Cortex of kidney (tissue), 1 donor: ENCODE measurements at places on chromosomes 7 and 10.

DNA sequence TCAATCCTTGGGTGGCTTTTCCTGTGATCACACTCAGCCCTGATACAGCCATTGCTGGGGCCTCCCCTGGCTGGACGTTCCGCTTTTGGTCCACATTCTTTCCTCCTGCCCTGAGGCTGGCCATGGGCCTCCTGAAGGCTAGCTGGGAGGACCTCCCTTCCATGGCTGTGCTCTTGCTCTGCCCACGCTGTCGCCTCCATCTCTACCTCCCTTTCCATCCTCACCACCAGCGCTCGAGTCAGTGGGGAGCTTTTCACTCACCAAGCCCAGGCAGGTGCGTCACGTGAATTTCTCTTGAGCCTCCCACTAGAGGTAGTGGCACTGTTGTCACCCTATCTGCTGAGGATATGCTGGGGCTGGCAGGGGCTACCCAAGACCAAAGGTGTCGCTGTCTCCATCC is 85.9 kb downstream of the BMS1 start:
- DNase-seq = no peak

GRCh38 chr10:86961481-86962091 is 3.2 kb downstream of the SNCG start:
- no peak for DNase-seq

- no peak for DNase-seq
Measured at GRCh38 chr7:29140873-29141468, 5.4 kb downstream of the CPVL start.

DNA sequence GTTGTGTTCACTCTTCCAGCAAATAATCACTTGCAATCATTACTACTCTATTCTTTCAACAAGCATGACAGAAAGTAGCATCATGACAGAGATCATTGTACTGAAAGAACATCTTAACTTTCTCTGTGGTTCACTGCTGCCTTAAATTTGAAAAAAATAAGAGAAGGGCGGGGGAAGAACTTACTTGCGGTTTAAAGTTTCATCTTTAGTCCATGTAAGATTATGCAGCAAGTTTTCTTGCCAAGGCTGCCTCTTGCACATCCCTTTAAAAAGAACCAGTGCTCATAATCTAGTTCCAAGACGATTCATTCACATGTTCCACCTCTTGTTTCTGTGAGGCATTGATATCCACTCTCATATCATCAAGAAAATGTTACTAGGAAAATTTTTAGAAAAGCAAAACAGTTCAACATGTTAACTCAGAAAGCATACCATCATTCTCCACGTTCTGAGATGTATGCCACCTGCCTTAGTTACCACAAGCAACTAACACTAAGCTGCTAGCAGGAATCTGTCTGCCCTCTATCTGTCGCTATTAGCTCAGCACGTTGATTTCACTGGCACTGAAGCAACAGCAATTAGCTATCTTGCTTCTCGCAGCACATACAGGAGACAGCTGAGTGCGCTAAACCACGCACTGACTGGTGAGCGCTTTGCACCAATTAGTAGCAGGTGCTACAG is at the start of gene PCDH15:
TSS of gene PCDH15 (minus strand) at position 491 of the 681 bp plus-strand sequence. CDS start 136,969 bp downstream, outside the sequence.
- no peak for DNase-seq

DNA sequence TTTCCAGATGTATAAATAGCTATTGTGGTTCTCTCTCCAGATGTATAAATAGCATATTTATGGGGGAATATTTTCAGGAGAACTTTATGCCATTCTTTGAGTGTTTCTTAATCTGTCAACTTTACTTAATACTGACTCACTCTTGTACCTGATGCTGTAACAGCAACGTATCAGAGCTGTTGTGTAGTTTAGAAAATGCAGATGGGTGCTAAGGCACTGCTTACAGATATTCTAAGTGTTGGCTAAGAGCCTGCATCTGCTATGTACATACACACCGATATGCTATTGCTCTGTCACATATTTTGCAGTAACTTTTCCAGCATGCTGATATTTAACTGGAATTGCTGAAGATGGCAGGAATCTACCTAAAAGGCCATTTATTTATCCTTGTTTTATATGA is 71.9 kb downstream of the WDR37 start:
- no peak for DNase-seq

GRCh38 chr10:60188548-60188947 is 201.1 kb downstream of the ANK3 start:
- DNase-seq = no peak

- DNase-seq = no peak
Measured at GRCh38 chr7:113796557-113796956, 122.3 kb downstream of the PPP1R3A start.

- DNase-seq = no peak
Measured at GRCh38 chr10:1179346-1180070, 123.3 kb downstream of the WDR37 start.

DNA sequence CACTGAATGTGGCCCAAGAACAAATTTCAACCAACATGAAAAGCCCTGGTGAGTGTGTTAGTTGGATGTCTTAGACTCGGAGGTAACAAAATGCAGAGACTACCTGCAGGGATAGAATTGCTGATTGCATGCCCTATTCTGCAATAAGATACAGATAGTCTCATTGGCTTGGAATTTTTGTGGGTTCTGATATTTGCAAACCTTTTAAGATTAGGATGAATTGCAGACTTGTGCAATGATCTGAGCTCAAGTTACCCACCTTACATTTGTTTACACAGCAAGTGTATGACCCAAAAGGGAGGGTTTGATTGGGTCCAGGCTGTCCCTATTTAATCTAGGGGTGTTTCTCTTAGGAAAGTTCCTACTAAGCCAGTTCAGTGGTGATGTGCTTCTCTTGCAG is 45.4 kb downstream of the GPR37 start:
- no peak for DNase-seq

DNA sequence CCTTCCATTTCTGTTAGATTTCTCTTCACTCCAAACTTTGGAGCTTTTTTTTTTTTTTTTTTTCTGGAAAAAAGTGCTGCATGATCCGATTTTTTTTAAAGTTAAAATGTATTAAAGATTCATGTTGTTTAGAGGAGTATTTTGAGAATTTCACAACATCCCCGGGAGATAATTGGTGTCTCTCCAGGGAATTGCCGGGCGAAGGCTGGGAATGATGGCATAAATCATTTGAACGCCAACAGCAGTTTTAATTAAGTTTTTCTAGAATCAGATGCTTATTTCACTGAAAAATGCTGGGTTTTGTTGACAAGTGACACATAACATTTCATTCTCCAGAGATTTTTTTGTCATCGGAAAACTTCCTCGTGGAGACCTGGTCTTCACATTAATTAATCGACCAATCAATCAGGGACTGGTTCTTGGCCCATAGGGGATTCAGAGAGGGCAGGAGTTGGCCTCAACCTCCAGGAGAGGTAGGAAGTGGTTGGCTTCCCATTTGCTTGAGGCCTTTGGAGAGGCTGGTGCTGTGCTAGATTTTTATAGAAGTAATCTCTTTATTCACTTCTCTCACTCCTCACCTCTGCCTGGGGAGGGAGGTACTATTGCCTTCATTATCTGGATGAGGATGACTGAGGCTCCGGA is 439.4 kb downstream of the TYW1 start:
- no peak for DNase-seq

DNA sequence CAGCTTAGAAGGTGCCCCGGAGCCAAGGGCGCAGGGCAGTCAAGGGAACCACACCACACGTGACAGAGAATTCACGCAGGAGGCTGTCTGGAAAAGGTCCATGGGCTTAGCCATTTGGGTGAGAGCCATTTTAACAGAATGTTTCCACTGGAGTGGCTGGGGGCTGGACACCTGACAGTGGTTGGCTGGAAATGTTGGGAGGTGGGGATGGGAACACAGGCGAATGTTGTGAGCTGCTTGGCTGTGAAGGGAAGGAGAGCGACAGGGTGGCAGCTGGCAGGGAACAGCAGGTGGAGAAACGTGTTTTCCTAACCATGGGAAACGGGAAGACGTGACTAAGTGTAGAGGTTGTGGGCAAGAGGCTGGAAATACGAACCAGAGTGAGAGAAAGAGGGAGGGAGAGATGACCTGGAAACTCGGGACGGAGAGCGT is 100.5 kb upstream of the ZNF32 start:
- DNase-seq = no peak

- DNase-seq = no peak
Measured at GRCh38 chr7:47371733-47372368, 210.1 kb downstream of the TNS3 start.

GRCh38 chr10:3077940-3078630 is 10.7 kb downstream of the PFKP start:
- no peak for DNase-seq
